Activated CD8-positive, alpha-beta memory T cell treated with anti-CD3 and anti-CD28 coated beads for 1 hour (primary cell): ENCODE measurements at places on chromosomes 2 and 18.

GRCh38 chr2:239359196-239359912, 41.5 kb downstream of the HDAC4 start:
- DNase-seq = no peak

DNA sequence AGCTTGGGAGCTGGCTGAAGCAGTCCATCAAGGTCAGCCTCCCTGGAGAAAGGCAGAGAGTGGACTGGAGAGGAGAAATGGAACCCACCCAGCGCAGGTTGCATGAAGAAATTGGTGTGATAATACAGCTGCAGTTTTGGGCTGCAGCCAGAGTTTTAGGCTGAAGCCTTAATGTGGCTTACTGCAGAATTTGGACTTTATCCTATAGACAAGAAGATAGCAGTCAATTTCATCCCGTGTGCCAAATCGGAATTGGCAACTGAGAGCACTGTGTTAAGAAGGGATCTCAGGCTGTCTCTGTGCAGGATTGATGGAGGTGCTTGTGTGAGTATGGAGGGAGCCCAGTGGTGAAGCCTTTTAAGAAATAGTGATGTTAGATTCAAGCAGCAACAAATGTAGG, 7.5 kb downstream of the SGPP2 start:
- no peak for DNase-seq

GRCh38 chr2:126513033-126513432, 142.9 kb upstream of the GYPC start:
- no peak for DNase-seq

DNA sequence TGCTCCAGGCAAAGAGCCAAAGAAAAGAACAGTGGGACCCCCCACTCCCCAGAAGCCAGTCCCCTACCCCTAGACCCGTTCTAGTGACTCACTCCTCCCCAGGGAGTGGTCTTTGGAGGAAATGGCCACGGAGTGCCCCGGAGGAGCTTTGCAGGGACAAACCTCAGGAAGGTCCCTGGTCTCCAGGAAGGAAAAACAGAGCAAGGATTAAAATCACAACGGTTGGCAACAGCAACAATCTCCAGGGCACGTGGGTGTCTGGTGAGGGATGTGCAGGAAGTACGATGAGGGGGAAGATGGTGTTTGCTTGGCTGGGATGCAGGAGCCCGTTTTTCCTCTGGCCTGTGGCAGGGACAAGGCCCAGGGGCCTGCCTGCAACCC, 135.0 kb downstream of the SMAD2 start:
- DNase-seq = no peak
